ENCODE measurements at places on chromosomes 5 and 9.

- DNase-seq = peak; percentile 63
Measured at GRCh38 chr9:133726401-133727276, 11.5 kb downstream of the SARDH start.

DNA sequence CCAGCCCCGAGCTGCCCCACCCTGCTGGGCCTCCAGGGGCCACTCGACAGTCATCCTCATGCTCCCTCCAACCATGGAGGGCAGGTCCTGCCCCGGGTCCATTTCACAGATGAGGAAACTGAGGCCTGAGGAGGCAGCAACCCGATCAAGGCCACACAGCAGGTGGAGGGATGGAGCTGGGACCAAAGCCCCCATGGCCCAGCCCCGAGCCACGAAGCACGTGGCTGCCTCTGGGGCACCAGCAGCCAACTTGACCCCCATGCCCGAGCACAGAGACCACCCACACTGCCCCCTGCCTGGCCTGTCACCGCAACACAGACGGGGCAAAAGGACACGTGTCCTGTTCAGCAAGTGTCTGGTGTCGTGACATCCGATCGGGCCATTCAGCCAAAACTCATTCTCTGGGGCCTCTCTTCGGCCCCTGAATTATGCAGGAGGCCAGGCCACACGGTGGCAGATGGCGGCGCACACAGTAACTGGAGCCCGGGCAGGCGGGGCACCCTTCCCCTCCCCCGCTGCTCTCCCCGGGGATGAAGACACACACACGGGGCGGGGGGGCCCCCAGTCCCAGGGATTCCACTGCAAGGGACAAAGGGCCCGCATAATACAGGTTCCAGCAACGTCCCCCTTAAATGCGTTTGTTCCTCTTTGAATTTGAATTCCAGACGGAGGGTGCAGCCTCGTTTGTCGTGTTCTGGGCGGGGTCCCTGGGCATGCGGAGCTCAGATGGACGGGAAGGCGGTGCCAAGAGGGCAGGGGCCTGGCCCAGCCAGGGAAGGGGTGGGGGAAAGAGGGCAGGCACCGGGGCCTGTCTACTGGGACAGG, 29.4 kb upstream of the TMEM250 start:
- DNase-seq = no peak

DNA sequence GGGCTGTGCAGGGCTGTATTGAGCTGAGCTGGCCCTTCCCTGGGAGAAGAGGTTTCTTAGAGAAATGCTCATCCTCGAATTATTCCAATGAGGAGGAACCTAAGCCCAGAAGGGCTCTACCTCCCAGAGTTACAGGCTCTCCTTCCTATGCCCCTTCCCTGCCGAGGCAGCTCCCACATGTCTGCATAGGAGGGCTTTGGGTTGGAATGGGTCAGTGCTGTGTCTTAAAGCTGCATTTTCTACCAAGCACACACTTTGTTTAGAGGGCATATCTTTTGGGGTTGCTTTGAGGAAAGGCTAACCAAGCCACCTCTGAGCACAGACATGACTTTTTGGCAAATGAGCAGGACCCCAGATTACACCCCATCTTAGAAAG, 9.1 kb downstream of the NEK6 start:
- DNase-seq = no peak

- peak; percentile 33 for DNase-seq
Measured at GRCh38 chr9:77433675-77434445, 214.3 kb downstream of the GNA14 start.

DNA sequence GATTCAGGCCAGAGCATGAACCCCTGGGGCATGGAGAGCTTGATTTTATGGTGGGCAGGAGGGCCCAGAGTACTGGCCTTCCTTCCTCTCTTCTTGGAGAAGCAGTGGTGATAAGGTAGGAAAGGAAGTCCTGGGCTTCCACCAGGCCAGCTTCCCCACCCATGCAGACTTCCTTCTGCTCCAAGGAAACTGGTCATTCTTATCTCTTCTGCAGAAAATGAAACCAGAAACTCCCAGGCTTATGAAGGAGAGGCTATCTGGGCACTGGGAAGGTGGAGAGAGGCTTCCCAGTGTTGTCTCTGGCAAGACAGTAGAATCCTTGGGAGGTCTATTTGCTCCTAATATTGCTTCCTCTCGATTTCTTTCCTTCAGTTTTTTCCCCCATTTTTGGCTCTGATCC, 110.5 kb upstream of the EQTN start:
- DNase-seq = no peak

GRCh38 chr9:131419026-131419614, 25.2 kb downstream of the PRRC2B start:
- DNase-seq = no peak

GRCh38 chr9:94821098-94821887, 94.8 kb downstream of the AOPEP start:
- DNase-seq = no peak

GRCh38 chr9:36956908-36957307, 77.2 kb downstream of the PAX5 start:
- no peak for DNase-seq

DNA sequence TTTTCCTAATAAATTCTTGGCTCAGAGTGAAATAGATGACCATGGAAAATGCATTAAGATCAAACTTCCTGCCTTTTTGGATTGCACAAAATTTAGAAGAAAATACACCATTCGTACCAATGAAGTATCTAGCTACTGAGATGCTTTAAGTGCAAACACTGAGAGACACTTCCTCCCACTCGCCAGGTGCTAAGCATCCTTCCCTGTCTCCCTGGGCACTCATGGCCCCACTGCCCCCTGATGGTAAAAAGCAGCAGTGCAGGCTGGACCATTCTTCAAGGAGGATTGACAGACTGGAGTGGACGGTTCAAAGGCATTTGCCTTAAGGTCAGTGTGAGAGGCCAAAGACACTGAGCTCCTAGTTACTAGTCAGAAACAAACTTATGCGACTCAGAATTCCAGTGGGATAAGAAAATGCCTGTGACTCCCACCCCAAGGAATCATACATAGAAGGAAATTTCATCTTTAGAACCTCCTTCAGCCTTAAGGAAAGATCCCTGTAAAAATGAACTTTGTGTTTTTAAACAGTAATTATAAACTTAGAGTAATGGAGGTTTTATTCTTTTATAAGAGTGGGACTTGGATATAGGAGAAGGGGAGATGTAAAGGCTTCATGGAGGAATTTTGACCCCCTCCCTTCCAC, 86.0 kb upstream of the SLC30A5 start:
- peak; percentile 61 for DNase-seq

DNA sequence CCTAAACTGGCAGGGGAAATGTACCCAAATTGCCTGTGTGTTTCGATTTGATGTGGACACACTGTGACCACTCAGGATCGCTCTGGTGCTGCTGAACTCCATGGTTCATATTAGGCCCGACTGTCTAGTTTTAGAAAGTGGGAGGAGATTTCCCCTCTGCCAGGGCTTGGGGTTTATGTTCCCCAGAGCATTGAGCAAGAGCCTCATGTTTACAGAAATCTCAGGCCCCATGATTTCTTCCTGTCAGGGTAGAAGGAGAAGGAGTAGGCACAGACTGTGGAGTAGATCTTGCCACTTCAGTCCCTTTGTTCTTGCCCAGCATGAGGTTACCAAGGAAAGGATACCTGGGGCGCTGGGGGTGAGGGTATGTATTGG, 40.8 kb upstream of the GLRX start:
- DNase-seq = no peak

- DNase-seq = no peak
Measured at GRCh38 chr5:73938280-73938937, 312.4 kb downstream of the ARHGEF28 start.

GRCh38 chr9:123246534-123246933, 21.9 kb downstream of the STRBP start:
- no peak for DNase-seq

DNA sequence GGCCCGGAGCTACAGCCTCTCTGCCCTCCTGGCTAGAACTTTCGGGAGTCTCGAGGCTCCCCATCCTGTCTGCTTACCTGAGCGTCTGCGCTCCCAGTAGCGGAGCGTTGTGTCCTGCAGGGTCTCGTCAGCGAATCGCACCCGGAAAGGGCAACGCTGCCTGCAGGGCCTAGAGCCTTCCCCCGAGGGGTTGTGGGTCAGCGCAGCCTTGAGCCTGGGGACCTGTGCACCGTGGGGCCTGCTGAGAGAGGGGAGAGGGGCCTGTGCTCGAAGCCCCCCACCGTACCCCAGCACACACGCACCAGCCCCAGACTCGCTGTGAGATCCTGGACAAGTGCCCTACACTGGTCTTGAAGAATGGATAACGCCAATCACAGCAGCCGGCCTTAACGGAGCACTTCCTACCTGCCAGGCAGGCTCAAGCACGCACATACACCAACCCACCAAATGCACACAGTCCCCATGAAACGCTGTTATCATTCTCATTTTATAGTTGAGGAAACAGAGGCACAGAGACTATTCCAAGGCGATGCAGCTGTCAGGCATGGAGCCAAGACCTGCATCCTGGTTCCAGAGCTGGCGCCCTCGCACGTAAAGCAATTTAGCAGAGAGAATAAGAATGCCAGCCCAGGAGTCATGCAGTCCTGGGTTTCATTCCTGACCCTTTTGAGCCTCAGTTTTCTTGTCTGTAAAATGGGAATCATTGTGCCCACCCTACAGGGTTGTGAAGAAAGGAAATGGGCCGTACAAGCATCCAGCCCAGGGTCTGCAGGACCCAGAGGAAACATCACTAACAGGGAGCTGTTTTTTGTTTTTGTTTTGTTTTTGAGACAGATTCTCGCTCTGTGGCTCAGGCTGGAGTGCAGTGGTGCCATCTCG, 5.3 kb downstream of the C9orf50 start:
- no peak for DNase-seq

GRCh38 chr5:131406975-131407638, 143.3 kb downstream of the CDC42SE2 start:
- no peak for DNase-seq

DNA sequence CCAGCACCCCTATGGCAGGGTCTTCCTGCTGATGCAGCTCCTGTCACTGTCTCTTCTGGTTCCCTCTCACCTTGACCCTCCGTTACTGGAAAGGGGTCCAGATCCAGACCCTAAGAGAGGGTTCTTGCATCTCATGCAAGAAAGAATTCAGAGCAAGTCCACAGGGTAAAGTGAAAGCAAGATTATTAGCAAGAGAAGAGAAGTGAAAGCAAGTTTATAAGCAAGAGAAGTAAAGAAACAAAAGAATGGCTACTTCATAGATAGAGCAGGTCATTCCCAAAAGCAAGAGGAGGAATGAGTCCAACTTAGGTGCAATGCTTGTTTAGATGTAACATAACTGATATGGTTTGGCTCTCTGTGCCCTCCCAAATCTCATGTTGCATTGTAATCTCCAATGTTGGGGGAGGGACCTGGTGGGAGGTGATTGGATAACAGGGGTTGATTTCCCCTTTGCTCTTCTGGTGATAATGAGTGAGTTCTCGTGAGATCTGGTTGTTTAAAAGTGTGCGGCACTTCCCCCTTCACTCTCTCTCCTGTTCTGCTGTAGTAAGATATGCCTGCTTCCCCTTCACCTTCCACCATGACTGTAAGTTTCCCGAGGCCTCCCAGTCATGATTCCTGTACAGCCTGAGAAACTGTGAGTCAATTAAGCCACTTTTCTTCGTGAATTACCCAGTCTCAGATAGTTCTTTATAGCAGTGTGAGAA, 183.3 kb downstream of the MED10 start:
- DNase-seq = no peak

DNA sequence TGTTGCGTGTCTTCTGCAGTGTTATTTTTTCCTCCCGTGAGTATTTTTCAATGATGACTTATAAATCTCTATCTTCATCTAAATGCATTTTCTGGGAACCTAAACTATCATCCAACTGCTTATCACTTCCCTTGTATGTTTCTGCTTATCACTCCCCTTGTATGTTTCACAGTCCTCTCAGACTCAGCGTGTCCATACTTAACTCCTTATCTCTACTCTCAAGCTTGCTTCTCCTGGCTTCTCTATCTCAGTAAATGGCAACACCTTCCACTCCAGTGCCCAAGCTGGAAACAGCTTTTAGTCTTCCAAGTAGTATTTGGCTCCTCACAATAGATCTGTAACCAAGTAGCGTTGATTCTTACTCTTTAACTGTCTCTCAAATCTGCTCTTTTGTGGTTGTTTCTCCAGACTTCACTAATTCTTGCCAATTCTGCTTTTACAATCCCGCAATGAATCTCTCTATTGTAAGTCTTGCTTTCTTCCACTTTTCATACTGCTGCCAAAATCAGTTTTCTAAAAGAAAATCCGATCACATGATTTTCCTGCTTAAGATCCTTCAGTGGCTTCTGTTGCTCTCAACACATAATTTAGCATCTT, 33.8 kb upstream of the TXNDC8 start:
- no peak for DNase-seq

GRCh38 chr5:170132269-170132975, 26.7 kb downstream of the FOXI1 start:
- no peak for DNase-seq

- no peak for DNase-seq
Measured at GRCh38 chr9:19252174-19252884, 21.8 kb downstream of the DENND4C start.

GRCh38 chr5:81948349-81948748, 23.5 kb upstream of the ATG10 start:
- DNase-seq = no peak

DNA sequence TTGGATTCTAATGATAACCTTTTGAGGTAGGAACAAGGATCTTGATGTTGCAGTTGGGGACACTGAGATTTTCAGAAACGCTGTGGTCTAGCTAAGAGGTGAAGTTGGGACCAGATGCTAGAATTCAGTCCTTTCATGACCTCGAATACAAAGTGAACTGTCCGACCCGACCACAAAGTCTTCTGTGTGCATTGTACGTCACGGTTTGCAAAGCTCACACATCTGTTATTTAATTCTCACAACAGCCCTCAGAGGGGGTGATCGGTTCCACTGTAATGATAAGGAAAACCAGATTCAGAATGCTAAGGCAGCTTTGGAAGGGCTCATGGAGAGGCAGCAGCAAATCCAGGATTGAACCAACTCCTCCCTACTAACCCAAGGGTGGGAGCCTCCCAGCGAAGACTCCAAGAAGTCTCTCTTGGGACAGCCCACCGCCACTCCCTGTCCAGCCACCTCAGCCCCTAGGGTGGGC, 16.6 kb upstream of the KIF12 start:
- no peak for DNase-seq

- DNase-seq = no peak
Measured at GRCh38 chr9:136590821-136591752, 45.2 kb upstream of the NOTCH1 start.

GRCh38 chr5:67085616-67086015, 111.0 kb downstream of the CD180 start:
- DNase-seq = no peak

- DNase-seq = peak; percentile 23
Measured at GRCh38 chr5:133287500-133287899, 235.7 kb downstream of the HSPA4 start.

GRCh38 chr9:85167146-85167545, 497.6 kb downstream of the NTRK2 start:
- no peak for DNase-seq
